Activated T-cell treated with anti-CD3 and anti-CD28 coated beads for 48 hours (primary cell): ENCODE measurements at places on chromosomes 13 and 19.

DNA sequence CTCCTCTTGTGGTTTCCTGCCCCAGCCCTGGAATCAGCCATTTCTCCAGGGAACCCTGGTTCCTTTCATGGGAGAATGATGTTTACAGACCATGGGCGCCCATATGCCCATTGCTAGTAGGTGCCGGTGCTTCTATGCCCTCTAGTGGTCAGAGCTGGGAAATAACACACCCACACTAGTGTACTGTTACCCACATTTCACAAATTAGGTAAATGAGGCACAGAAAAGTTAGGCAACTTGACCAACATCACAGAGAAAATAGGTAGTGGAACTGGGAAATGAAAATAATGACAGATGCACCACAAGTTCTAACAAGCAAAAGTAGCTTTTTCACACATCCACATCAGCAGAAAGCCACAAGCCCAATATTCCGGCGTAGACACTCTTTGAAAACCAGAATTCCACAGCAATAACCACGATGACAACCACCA lies 1.3 kb upstream of the CEACAM3 start:
- DNase-seq, result peak; percentile 35

- no peak for DNase-seq
These were observed 29.2 kb upstream of the PEPD start for GRCh38 chr19:33550768-33551167.

DNA sequence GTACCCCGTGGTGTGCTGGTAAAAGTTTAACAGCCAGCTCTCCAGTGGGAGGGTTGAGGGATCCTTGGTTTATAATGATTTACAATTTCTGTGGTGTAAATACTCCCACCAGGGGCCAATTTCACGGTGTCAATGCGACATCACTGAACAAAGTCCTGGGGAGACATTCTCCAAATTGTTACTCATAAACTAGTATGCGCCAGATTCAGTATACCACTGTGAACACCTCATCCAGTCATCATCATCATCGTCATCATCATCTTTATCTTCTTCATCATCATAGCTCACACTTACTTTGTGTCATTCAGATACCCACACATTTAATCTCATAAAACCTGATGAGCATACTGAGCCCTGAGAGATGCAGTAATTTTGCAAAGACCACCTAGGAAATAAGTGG lies 17.2 kb upstream of the TNFSF14 start:
- DNase-seq, result no peak

DNA sequence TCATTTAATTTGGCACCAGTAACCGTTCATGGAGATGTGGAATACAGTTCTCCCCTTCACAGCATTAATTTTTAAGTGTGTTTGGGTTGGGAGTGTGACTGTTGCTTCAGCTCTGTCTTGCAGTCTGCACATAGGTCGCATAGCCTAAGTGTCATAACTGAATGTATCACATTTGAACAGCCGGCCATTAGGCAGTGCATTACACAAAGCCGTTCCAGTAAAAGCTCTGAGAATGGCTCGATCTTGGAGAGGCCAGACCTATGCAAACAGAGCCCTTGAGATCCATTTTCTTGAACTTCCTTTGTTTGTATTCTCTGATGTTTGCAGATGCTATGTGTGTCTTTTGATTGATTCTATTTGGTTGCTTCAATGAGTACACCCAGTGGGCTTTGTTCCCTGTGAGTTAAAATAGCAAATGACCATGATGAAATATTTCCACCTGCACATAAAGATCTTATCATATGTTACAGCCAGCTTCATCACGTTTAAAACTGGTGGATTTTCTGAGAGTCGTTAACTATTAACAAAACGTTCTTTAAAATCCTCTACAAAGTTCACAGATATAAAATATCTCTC lies 1104.9 kb upstream of the SLC10A2 start:
- DNase-seq, result no peak

DNA sequence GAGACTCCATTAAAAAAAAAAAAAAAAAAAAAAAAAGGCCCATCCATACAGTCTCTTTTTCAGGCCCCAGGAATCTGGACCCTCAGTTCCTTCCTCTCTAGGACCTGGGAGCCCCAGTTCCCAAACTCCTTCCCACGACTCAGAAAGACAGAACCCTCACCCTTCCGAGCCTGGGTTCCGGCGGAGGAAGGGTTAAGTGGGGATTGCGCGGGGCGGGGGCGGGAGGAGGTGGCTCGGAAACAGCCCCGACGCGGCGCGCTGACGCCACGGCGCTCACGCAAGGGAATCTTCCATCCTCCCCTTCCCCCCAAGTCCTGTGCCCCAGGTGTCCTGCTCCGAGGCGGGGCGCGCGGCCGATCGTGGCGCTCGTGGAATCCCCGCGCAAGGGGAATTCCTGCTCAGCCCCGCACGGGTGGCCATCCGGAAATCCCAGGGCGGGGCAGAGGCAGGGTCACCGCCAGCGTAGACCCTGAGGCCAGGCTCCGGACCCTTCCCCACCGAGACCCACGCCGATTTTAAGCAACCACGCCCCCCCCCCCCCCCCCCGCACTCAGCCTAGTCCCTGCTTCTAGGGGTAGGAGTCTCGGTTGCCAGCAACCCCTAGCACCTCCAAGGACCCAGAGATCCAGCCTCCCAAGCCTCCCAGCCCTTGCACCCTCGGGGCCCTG lies 659 bp downstream of the NFKBID start:
- peak; percentile 86 for DNase-seq

- DNase-seq, result peak; percentile 55
These were observed 190.9 kb downstream of the COL4A1 start for GRCh38 chr13:110116072-110116487.

DNA sequence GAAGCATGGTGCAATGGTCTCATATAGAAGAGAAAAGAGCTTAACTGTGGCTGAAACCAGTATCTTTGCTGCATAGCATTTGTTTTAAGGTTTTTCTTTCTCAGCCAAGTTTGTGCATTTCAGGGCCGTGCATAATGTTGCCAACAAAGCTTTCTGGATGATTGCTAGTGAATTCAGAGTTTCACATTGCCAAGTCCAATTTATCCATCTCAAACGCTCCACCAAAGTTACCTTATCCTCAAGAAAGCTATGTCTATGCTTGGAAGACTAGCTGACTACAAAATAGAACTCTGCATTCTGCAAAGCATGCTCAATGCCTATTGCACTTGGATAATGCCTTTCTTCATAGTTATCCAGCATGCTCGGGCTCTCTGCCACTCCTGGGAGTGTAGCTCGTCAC lies 535.8 kb upstream of the SGCG start:
- DNase-seq, result no peak

- DNase-seq, result no peak
These were observed 80.1 kb downstream of the DCLK1 start for GRCh38 chr13:36051082-36051481.

DNA sequence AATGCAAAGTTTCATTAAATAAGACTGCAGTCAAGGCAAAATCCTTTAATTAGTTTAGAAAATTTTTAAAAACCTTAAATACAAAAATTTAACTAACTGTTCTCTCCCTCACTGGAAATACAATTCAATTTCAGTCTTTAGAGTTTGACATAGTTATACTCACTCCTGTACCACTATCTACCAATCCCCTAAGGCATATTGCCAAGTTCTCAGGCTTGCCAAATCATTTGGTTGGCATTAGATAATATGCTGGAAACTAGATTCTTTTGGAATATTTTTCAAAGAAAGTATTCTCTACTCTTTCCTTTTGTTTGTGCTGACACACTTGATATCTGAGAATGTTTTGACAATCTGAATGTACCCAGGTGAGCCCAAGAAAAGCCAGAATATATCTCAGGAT lies 77.2 kb downstream of the TSC22D1 start:
- DNase-seq, result no peak

DNA sequence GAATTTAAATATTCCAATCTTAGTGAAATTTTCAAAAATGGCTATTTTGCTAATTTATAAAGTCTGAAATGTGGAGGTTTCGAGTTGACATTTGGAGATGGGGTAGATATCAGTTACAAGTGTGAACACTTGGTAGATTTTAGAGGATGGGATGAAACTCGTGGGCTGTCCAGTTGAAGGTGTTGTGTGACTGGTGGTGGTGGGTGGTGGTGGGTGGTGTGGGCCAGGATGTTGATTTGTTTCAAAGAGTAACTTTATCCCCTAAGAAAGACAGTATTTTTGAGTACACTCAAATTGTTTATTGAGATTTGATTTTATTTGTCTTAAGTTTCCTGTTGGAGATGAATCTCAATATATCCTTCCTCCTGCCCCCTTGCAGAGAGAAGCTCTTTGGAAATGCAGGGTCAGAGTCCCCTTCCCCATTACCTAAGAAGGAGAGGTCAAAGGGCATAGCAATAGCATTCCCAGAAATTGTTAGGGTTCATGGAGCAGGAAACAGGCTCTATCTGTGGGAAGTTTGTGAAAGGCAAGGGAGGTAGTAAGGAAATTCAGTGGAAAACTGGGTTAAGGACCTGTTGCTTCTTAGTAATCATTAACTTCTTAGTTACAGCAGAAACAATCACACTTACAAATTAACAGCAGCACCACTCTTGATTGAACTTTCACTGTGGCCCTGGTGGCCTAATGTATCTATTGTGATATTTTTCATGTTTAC lies 133.6 kb upstream of the RNF113B start:
- DNase-seq, result no peak

DNA sequence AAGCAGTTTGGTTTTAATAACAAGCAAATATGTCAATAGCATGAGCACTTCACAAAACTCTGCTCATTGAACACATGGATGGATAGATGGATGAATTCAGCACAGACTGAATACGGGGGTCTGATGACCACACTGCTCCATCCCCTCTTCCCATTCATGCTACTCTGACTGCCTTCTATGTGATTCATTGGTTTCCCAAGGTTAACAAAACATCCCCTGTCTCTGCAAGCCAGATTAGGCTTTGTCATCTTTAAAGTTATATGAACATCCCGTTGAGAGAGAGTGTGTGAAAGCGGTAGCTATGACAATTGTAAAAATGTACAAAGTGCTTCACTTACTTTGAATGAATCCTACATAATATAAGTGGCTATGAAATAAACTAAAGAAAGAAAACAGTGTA lies 252.5 kb downstream of the OXGR1 start:
- no peak for DNase-seq

DNA sequence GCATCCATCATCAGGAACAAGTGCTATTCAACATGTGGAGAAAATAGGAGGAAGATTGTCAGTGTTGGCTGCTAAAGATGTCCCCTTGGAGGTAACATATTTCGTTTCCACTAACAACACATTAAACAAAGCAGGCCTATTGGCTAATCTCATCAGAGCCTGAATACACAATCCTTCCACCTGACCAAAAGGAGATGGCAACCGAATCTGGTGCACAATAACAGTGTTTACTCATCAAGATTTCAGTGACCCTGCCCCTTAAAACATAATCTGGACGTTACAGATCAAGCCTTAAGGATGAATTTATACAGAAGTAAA lies 582.5 kb downstream of the EFNB2 start:
- no peak for DNase-seq
